Left lung (tissue), 14 donors: ENCODE measurements at places on chromosomes 1 and 21. TPM values are rescaled to one million over a fixed set of nuclear protein-coding genes. Genes with fewer than 3 reads are reported as not detected.

Gene PLEKHA6
- 14.0 TPM for total RNA-seq

Gene TBX15
- total RNA-seq, result 1.0 TPM

Gene LY9
- 2.5 TPM for total RNA-seq

Gene OLFML2B
- 46.8 TPM for total RNA-seq

Gene CNKSR1
- total RNA-seq, result 32.9 TPM

Gene AZIN2
- 5.1 TPM for total RNA-seq

Gene EVA1C
- total RNA-seq, result 29.8 TPM

Gene ATAD3C
- 9.9 TPM for total RNA-seq

Gene CASZ1
- total RNA-seq, result 41.8 TPM

Gene ANKRD65
- 18.4 TPM for total RNA-seq

Gene OR2T35
- total RNA-seq, result not detected

Gene PCP4
- total RNA-seq, result 3.5 TPM

Gene PYHIN1
- total RNA-seq, result 2.5 TPM

Gene TNFAIP8L2
- 14.5 TPM for total RNA-seq

Gene C1orf198
- 36.2 TPM for total RNA-seq

Gene GSTM1
- total RNA-seq, result 24.9 TPM

Gene ADORA1
- 1.6 TPM for total RNA-seq

Gene RBP7
- total RNA-seq, result 2.0 TPM

Gene RHEX
- total RNA-seq, result 2.4 TPM

Gene TENT5C
- total RNA-seq, result 11.6 TPM

Gene OLIG2
- 0.23 TPM for total RNA-seq

Gene RSPO1
- 1.2 TPM for total RNA-seq

Gene NTPCR
- total RNA-seq, result 36.3 TPM

Gene HSPB7
- total RNA-seq, result 22.1 TPM

Gene TESK2
- total RNA-seq, result 5.9 TPM

Gene GJA9
- total RNA-seq, result not detected

Gene TSPEAR
- 0.26 TPM for total RNA-seq

Gene CGN
- total RNA-seq, result 55.0 TPM

Gene AIRE
- not detected for total RNA-seq

Gene XPR1
- total RNA-seq, result 33.3 TPM

Gene KRTAP12-2
- not detected for total RNA-seq

Gene MIXL1
- total RNA-seq, result not detected

Gene CHD1L
- 36.2 TPM for total RNA-seq

Gene PKLR
- not detected for total RNA-seq

Gene CLCA2
- 0.38 TPM for total RNA-seq

Gene MAGI3
- 62.2 TPM for total RNA-seq

Gene MPZ
- 2.0 TPM for total RNA-seq

Gene TMOD4
- not detected for total RNA-seq

Gene MAN1C1
- 15.3 TPM for total RNA-seq

Gene ANXA9
- 2.4 TPM for total RNA-seq

Gene PDZK1
- total RNA-seq, result 0.29 TPM

Gene LEFTY2
- not detected for total RNA-seq

Gene CFHR2
- total RNA-seq, result not detected

Gene SSR2
- 296 TPM for total RNA-seq

Gene PODN
- total RNA-seq, result 48.8 TPM

Gene RHCE
- 0.64 TPM for total RNA-seq

Gene CELA3A
- total RNA-seq, result not detected

Gene CHRM3
- total RNA-seq, result 3.1 TPM
